Regular cardiac myocyte (primary cell): ENCODE measurements at places on chromosomes 2 and 18. TPM values are rescaled to one million over a fixed set of nuclear protein-coding genes. Genes with fewer than 3 reads are reported as not detected.

Gene TNS1
- total RNA-seq, result 90.3 and 273 TPM in 2 replicates

Gene AGXT
- total RNA-seq, result not detected in 2 replicates

Gene GAL3ST2
- 0.19 and 0.85 TPM in 2 replicates for total RNA-seq

Gene DSG2
- total RNA-seq, result 0.19 and 0.56 TPM in 2 replicates

Gene TM4SF20
- total RNA-seq, result under 0.01 and 0.28 TPM in 2 replicates

Gene NYAP2
- total RNA-seq, result not detected in 2 replicates

Gene C2orf68
- 11.3 and 14.6 TPM in 2 replicates for total RNA-seq

Gene KCNIP3
- total RNA-seq, result 0.77 and 1.4 TPM in 2 replicates

Gene POLR1A
- 9.0 and 17.6 TPM in 2 replicates for total RNA-seq

Gene FECH
- total RNA-seq, result 17.6 and 21.7 TPM in 2 replicates

Gene KCNK3
- total RNA-seq, result 0.38 and 2.0 TPM in 2 replicates

Gene MREG
- 2.1 and 4.5 TPM in 2 replicates for total RNA-seq

Gene ESPNL
- total RNA-seq, result 0.58 and 5.4 TPM in 2 replicates

Gene INPP1
- 6.8 and 10.2 TPM in 2 replicates for total RNA-seq

Gene SPEG
- total RNA-seq, result 7.9 and 13.0 TPM in 2 replicates

Gene HOXD12
- total RNA-seq, result not detected in 2 replicates

Gene PSMA8
- total RNA-seq, result under 0.01 TPM in 1 of 2 replicates, not detected in the other

Gene NR4A2
- total RNA-seq, result 0.58 and 0.85 TPM in 2 replicates

Gene DCC
- under 0.01 and 0.19 TPM in 2 replicates for total RNA-seq

Gene TGFA
- 0.56 and 3.1 TPM in 2 replicates for total RNA-seq

Gene PSD4
- total RNA-seq, result 0.19 and 1.4 TPM in 2 replicates

Gene STRN
- 14.1 and 14.4 TPM in 2 replicates for total RNA-seq

Gene FHOD3
- total RNA-seq, result 2.3 and 9.9 TPM in 2 replicates

Gene SULT1C2
- total RNA-seq, result under 0.01 and 0.85 TPM in 2 replicates

Gene RPRM
- not detected in 2 replicates for total RNA-seq

Gene GALNT5
- 87.6 and 183 TPM in 2 replicates for total RNA-seq

Gene SLC9A2
- under 0.01 TPM in 1 of 2 replicates, not detected in the other for total RNA-seq

Gene WIPF1
- 5.6 and 5.9 TPM in 2 replicates for total RNA-seq

Gene SERPINB7
- total RNA-seq, result 0.28 and 0.38 TPM in 2 replicates

Gene IL1R2
- total RNA-seq, result 0.38 and 0.56 TPM in 2 replicates

Gene HOXD9
- under 0.01 TPM in 1 of 2 replicates, not detected in the other for total RNA-seq

Gene STPG4
- under 0.01 and 0.56 TPM in 2 replicates for total RNA-seq

Gene PIEZO2
- 2.9 and 5.1 TPM in 2 replicates for total RNA-seq

Gene PTPRM
- total RNA-seq, result 19.9 and 72.4 TPM in 2 replicates

Gene PTCD3
- total RNA-seq, result 63.3 and 116 TPM in 2 replicates

Gene LIMS1
- total RNA-seq, result 97.5 and 184 TPM in 2 replicates

Gene DSG1
- not detected in 2 replicates for total RNA-seq

Gene FAM136A
- total RNA-seq, result 19.2 and 40.8 TPM in 2 replicates

Gene GPR45
- not detected in 2 replicates for total RNA-seq

Gene COMMD1
- total RNA-seq, result 42.0 and 55.2 TPM in 2 replicates

Gene UNC80
- not detected in 2 replicates for total RNA-seq

Gene GKN1
- not detected in 2 replicates for total RNA-seq

Gene SERPINB10
- total RNA-seq, result not detected in 2 replicates

Gene RAPH1
- total RNA-seq, result 14.2 and 22.0 TPM in 2 replicates

Gene UGT1A8
- total RNA-seq, result not detected in 2 replicates

Gene TRAK2
- total RNA-seq, result 54.4 and 61.9 TPM in 2 replicates

Gene CCL20
- total RNA-seq, result 1.3 and 57.5 TPM in 2 replicates

Gene FSHR
- not detected in 2 replicates for total RNA-seq

Gene SOX11
- total RNA-seq, result under 0.01 and 0.38 TPM in 2 replicates
